AG10803 (cell line): ENCODE measurements at places on chromosomes 2 and 18.
A peak's percentile ranks its signal among the peaks of the same experiment; 100 is the strongest.

DNA sequence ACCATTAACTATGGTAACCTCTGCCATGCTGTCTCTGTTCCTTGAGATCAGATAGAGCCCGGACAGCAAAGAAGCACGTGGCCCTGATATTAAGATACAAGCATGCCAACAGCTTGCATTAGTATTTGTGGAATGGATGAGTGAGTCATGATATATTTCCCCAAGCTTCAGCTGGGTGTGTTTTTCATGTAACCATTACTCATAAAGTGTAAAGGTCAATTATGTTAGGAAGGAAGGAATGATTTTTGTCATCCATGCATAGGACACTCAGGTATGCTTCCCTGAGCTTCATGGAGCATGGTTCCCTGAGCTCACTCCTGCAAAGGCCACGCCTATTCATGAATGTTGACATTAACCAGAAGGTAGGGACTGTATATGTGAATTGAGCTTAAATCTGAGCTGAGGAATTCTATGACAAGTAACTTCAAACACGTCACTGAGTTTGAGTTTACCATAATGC is 74.6 kb downstream of the ARL4C start:
- DNase-seq = peak; percentile 92

GRCh38 chr2:42071791-42072190 is 24.0 kb downstream of the PKDCC start:
- DNase-seq = no peak

- no peak for DNase-seq
Observed at GRCh38 chr2:5673145-5674025, 18.8 kb upstream of the SOX11 start.

DNA sequence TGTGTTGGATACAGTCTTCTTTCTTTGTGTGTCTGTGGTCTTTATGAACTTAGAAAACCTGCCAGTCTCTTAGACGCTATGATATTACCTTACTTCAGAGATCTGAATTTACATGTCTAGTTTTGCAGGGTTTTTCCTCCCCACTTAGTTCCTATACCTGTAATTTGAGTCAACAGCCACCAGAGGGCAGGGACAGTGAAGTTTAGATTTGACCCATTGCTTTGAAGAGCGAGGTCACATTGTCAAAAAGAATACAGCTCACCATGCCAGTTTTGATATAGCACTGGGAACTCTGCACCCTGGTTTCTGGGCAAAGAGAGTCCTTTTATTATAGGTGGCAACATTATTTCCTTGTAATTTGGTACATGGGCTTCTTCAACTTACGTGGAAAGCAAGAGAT is 102.3 kb downstream of the MAPK4 start:
- DNase-seq = no peak

- DNase-seq = peak; percentile 95
Observed at GRCh38 chr2:37585982-37586621, 85.3 kb downstream of the CDC42EP3 start.

- peak; percentile 69 for DNase-seq
Observed at GRCh38 chr2:164792316-164793170, 49.1 kb downstream of the COBLL1 start.

- peak; percentile 50 for DNase-seq
Observed at GRCh38 chr18:55343396-55344073, 244.5 kb downstream of the TCF4 start.

GRCh38 chr2:64474121-64474571 is 20.2 kb downstream of the LGALSL start:
- no peak for DNase-seq

DNA sequence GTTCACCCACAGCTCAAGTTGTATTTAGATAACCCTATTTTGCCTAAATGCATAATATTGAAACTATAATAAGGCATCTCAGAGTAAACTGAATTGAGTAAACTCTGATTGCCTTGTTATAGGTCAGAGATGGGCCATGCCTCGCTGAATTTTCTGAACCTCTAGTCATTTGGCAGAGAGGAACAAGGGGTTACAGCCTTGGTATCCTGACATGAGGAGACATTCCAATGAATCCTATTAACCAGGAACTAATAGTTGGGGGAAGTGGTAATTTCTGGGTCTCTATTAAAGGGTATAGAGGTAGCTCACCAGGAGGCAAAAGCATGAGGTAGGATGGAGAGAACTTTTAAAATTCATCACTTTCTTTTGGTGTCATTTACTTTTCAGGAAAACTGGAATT is 227.4 kb upstream of the CHST9 start:
- no peak for DNase-seq

GRCh38 chr2:74457549-74458131 is 598 bp upstream of the WBP1 start:
- DNase-seq = no peak

DNA sequence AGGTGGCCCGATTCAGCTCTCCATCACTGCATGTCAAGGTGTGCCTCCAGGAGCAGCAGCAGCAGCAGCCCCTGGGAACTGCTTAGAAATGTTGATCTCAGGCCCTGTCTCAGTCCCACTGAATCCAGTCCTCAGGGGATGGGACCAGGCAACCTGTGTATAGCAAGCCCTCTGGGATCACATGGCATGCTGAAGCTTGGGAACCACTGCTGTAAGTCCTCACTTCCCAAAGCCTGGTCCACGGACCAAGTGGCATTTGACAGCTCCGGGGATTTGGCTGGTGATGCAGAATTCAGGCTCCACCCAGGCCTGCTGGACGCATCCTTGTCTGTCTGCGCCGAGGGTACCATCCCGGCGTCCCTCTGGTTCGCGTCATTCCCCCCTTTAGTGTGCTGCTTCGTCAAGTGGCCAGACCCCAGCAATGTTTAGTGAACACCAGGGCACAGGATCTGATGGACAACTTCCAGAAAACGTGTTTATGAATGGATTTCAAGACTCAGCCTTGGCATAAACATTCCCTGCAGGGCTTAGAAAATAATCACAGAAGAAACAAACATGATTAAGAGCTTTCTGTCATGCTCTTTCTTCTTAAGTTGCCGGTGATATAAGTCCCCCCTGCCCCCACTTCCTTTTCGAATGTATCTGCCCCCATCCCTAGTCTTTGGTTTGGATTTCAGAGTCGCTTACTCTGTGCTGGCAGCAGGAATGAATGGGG is 234.0 kb downstream of the GBX2 start:
- no peak for DNase-seq

GRCh38 chr2:182559623-182560022 is 132.8 kb upstream of the PDE1A start:
- DNase-seq = no peak

DNA sequence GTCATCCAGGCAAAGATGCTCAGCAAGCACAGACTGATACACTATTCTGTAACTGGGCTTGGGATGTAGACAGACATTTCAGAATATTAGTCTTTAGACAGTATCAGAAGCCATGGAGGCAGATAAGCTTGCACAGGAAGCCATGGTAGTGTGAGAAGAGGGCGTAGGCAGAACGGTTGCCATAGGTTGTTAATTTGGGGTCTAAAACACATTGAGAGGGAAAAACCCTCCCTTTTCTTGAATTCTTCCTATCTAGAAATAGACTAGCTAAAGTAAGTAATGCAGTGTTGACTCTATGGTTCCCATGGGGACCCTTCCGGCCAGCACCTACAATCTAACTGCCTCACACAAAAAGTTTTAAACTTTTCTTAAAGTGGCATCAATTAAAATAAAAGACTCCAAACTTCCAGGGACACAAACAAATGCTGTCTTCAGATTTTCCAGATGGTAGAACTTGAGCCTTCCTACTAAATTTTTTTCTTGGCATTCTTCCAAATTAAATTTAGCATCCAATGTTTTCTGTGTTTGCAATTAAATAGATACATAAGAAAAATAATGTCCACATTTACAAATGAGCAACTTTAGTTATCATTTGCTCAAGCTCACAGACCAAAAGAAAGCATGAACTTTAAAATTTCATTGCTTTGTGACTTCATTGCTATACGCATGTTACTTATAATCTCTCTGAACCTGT is 1.9 kb downstream of the PRKRA start:
- no peak for DNase-seq

GRCh38 chr2:230677201-230677946 is 35.3 kb upstream of the CAB39 start:
- peak; percentile 23 for DNase-seq

DNA sequence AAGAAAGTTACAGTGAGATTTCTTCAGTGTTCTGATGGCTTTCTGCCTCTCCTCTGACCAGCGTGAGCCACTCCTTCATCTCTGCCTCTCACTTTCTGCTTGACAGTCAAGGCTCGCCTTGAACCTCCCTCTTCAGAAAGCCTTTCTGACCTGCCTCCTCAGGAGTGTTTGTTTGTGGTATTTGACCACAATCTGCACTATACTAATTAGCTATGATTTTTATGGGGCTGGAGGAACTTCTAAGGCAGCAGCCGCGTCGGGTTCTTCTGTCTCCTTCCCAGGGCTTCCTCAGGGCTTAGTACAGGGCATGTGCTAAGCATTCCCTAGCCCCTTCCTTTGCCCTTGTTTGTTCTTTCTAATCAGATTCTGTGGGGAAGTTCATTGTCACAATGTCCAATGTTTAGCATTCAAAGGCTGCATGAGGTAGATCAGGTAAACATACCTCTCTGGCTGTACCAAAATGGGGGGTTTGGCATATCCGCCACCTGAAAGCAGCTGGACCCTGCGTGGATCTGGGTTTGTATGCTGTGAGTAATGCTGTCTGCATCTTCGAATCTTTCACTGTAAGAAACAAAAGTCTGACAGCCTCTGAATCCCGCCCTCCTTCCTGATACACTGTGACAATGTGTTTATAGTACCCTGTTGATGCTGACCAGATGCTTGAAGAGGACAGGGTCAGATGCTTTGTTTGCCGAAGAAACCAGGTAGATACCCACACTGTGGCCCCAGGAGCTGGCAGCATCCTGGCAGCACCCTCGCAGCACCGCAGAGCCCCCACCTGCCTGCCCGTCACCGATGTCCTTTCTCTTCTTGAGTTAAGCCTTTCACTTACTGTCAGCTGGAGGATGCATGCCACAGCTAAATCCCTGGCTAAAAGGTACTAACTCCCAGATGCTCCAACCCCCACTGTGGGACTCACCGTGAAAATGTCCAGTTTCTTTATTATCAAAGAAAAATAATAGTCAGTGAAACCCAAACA is 260.8 kb upstream of the HDAC4 start:
- DNase-seq = no peak

- DNase-seq = no peak
Observed at GRCh38 chr2:19195661-19196060, 162.8 kb downstream of the OSR1 start.

DNA sequence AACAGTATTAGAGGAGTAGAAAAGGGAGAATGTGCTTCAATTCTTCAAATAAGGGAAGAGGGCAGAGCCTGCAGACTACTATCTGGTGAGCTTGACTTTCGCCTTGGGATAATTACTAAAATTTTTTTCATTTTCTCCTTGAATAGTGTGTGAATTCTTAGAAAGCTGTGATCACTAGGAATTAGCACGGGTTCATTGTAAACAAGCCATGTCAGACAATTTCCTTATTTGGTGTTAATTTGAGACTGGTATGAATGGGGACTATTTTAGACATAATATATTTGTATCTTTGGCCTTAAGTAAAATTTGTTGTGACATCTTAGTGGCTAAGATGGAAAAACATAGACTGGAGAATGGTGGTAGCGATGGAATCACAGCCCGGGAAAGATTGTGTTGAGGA is 66.6 kb downstream of the MYO3B start:
- no peak for DNase-seq

GRCh38 chr2:45172760-45173392 is 163.6 kb upstream of the SIX2 start:
- DNase-seq = peak; percentile 47

GRCh38 chr2:128687565-128687964 is 368.9 kb upstream of the HS6ST1 start:
- no peak for DNase-seq

DNA sequence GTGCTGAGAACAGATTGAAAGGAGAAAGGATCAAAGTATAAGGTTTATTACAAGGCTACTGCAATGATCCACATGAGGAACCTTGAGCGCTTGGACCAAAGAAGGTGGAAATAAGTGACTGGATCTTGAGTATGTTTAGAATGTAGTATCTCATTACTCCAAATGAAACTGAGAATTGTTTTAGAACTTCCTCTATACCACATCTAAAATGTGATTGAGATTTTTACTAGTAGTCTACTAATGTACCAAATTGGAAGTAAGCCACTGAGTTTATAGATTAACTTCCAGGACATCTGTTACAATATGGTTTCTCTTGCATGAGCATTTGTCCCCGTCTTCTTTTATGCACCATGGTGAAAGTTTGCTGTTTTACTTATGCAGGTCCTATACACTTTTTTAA is 300.5 kb downstream of the SUCLG1 start:
- DNase-seq = no peak

DNA sequence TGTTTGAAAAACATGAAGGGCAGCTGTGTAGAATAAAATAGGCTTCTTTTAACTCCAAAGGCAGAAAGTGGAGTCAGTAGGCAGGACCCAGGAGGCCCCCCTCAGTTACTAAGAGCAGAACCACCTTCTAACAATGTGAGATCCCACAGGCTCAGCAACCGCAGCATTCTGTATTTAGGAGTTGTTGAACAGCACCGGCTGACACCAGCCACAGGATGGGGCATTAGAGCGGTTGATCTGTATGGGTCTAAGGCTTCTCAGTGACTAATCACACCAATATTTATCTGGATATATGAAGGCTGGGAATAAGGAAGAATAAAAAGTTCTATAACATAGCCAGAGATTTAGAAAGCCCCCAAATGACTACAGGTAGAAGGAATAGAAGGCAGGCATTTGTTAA is 51.7 kb downstream of the MYO5B start:
- DNase-seq = no peak

DNA sequence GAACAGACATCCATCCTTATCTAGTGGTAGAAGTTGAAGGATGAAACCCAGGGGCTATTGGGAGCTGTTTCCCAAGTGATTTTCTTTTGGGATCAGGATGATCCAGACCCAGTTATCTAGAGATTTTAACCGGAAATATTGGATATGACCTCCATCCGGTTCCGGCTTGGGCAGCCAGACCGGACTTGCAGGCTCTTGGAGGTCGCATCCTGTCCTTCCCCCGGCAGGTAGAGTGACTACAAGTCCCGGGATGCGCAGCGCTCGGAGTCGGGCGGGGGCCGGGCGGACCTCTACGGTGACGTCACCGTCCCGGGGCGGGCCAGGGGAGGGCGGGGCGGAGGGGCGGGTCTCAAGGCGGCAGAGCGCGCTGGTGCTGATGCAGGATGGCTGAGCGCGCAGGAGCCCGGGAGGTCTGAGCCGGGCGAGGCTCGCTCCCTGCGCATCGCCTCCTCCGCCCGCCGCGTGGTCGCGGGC is at the start of gene KIF5C:
TSS of gene KIF5C (plus strand) at position 360 of the 474 bp plus-strand sequence. CDS start 391 bp downstream, outside the sequence.
- DNase-seq = peak; percentile 57

DNA sequence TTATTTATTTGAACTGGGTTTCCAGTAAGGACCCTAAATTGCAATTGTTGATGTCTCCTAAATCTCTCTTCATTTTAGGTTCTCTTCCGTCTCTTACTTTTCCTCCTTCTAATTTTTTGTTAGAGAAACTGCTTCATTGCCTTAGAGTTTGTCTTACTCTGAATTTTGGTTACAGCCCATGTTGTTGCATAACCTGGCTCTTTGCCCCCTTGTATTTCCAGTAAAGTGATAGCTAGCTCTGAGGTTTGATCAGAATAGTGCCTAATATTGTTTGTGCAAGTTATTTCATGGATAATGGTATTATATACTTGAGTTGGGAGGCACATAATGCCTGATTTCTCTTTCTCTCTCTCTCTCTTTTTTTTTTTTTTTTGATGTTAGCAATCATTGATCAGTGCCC is 71.8 kb downstream of the MGAT5 start:
- no peak for DNase-seq
